ENCODE measurements at places on chromosomes 1 and 21. TPM values are rescaled to one million over a fixed set of nuclear protein-coding genes. Genes with fewer than 3 reads are reported as not detected.

GRCh38 chr1:16080422-16081150 lies 7.1 kb upstream of the FAM131C start:
- DNase-seq = no peak

SLC44A3 gene
- 1.8 TPM for total RNA-seq

GRCh38 chr1:235553112-235553551 lies 48.9 kb upstream of the B3GALNT2 start:
- no peak for DNase-seq

RGS8 gene
- not detected for total RNA-seq

FMO2 gene
- total RNA-seq = 2.0 TPM

Measured in skin of body (tissue), 3 donors.